Chondrocyte (in vitro differentiated cells): ENCODE measurements at places on chromosomes 1 and 21. TPM values are rescaled to one million over a fixed set of nuclear protein-coding genes. Genes with fewer than 3 reads are reported as not detected.
A peak's percentile ranks its signal among the peaks of the same experiment; 100 is the strongest.

Gene ITLN1
- total RNA-seq = not detected in 3 replicates

Gene MTMR11
- total RNA-seq = 15.4 to 22.3 TPM (median 17.6 TPM) in 3 replicates

Gene FMO5
- total RNA-seq = 1.8 to 2.8 TPM (median 2.5 TPM) in 3 replicates

Gene DEPDC1
- 4.3 to 5.2 TPM (median 4.7 TPM) in 3 replicates for total RNA-seq

Gene LHX4
- 0.12 to 0.53 TPM (median 0.13 TPM) in 3 replicates for total RNA-seq

Gene HSPB7
- 61.2 to 160 TPM (median 160 TPM) in 3 replicates for total RNA-seq

Gene SELE
- total RNA-seq = not detected in 3 replicates

Gene FBLIM1
- total RNA-seq = 191 to 492 TPM (median 490 TPM) in 3 replicates

Gene C1orf159
- total RNA-seq = 9.2 to 15.1 TPM (median 9.2 TPM) in 3 replicates

DNA sequence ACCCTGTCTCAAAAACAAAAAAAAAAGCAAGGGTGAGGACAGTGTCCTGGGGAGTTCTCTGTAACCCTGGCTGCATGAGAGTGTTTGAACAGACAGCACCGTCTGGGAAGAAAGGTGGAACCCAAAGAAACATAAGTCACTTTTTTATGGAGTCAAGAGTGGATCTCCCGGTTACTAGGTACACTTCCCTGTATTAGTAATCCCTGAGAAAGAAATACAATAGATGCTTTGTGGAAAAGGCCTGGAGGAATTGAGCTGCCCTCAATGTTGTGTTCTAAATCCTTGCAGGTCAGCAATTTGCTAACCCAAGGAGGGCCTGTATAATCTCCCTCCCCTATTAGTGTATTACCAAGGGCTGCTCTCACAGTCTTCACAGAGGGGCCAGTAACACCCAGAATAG, 16.6 kb downstream of the DEGS1 start:
- H3K27ac ChIP-seq = no peak overlapping the region
- no peaks in the 10 kb centered on the region for H3K27me3 ChIP-seq
- no peak overlapping the region for H3K4me3 ChIP-seq
- peaks cover 13% of the 10 kb centered on the region for H3K4me1 ChIP-seq
- H3K36me3 ChIP-seq = peaks cover 4% of the 10 kb centered on the region

- no peaks in the 10 kb centered on the region for H3K27me3 ChIP-seq
- H3K4me3 ChIP-seq = peak overlapping the region; percentile 92
- peak overlapping the region; percentile 95 for H3K27ac ChIP-seq
- DNase-seq = no peak
Measured at GRCh38 chr1:246930830-246931548, 759 bp downstream of the AHCTF1 start.

- H3K4me1 ChIP-seq = peaks cover 37% of the 10 kb centered on the region
- H3K27me3 ChIP-seq = no peaks in the 10 kb centered on the region
- no peak overlapping the region for H3K4me3 ChIP-seq
- peaks cover 17% of the 10 kb centered on the region for H3K36me3 ChIP-seq
- H3K27ac ChIP-seq = no peak overlapping the region
Measured at GRCh38 chr1:155177192-155177917, 3.7 kb downstream of the TRIM46 start.

DNA sequence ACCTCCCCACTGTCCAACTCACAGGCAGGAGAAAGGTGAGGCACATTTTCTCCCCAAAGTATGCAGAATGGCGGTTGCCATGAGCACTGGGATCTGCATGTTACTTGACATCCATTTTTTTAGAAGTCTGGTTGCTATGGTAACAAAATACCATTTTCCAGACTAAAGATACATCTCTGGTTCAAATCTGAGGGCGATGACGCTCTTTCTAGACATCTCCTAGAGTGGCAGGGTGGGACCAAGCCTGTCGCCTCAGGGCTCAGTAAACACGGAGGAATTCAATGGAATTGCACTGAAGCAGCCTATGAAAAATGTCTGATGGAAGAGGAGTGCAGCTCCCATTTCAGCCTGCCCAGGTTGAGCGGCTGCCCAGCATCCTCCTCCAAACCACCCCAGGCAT, 21.5 kb upstream of the FAM43B start:
- peaks cover 71% of the 10 kb centered on the region for H3K27me3 ChIP-seq
- no peak overlapping the region for H3K27ac ChIP-seq
- peaks cover 9% of the 10 kb centered on the region for H3K4me1 ChIP-seq

- no peak for DNase-seq
- H3K27ac ChIP-seq = no peak overlapping the region
- no peak overlapping the region for H3K4me3 ChIP-seq
- H3K27me3 ChIP-seq = no peaks in the 10 kb centered on the region
- H3K36me3 ChIP-seq = no peaks in the 10 kb centered on the region
Measured at GRCh38 chr1:14413819-14414490, 184.5 kb upstream of the KAZN start.

DNA sequence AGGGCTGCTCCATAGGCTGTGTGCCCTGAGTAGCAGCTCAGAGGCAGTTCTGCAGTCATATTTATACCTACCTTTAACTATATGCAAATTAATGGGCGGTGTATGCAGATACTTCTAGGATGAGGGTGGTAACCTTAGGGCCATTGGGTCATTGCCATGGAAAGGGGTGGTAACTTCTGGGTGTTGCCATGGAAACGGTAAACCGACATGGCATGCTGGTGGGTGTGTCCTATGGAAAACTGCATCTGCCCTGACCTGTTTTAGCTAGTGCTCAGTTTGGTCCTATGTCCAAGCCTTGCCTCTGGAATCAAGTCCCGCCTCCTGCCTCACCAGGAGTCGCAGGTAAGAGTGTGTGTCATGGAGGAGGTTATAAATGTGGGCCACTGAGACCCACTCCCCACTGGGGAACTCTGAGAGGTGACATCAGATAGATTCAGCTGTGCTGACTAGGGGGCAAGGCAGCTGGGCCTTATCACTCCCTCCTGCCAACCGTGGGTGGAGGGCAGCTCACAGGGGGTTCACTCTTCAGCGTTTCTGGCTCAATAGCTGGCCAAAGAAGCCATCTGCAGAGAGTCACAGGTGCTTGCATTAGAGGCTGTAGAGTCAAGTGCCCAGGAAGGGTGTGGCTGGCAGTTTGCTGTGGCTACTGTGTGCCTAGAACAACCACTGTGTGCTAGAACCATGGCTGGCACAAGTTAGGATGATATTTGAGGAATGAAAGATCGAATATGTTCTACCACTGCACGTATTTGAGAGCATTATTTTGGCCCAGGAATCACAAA, 19.0 kb downstream of the BACE2 start:
- peak overlapping the region; percentile 28 for H3K27ac ChIP-seq
- H3K4me1 ChIP-seq = peaks cover 32% of the 10 kb centered on the region
- no peak for DNase-seq
- no peak overlapping the region for H3K4me3 ChIP-seq
- peaks cover 6% of the 10 kb centered on the region for H3K36me3 ChIP-seq
- H3K27me3 ChIP-seq = no peaks in the 10 kb centered on the region

- no peaks in the 10 kb centered on the region for H3K27me3 ChIP-seq
- no peak overlapping the region for H3K4me3 ChIP-seq
- no peak for DNase-seq
- H3K36me3 ChIP-seq = no peaks in the 10 kb centered on the region
Measured at GRCh38 chr1:41655632-41656031, 171.1 kb upstream of the EDN2 start.

- no peaks in the 10 kb centered on the region for H3K27me3 ChIP-seq
- no peak overlapping the region for H3K27ac ChIP-seq
- peaks cover 35% of the 10 kb centered on the region for H3K36me3 ChIP-seq
- H3K4me3 ChIP-seq = no peak overlapping the region
- DNase-seq = no peak
- no peaks in the 10 kb centered on the region for H3K4me1 ChIP-seq
Measured at GRCh38 chr1:248810727-248811513, 14.8 kb downstream of the SH3BP5L start.

DNA sequence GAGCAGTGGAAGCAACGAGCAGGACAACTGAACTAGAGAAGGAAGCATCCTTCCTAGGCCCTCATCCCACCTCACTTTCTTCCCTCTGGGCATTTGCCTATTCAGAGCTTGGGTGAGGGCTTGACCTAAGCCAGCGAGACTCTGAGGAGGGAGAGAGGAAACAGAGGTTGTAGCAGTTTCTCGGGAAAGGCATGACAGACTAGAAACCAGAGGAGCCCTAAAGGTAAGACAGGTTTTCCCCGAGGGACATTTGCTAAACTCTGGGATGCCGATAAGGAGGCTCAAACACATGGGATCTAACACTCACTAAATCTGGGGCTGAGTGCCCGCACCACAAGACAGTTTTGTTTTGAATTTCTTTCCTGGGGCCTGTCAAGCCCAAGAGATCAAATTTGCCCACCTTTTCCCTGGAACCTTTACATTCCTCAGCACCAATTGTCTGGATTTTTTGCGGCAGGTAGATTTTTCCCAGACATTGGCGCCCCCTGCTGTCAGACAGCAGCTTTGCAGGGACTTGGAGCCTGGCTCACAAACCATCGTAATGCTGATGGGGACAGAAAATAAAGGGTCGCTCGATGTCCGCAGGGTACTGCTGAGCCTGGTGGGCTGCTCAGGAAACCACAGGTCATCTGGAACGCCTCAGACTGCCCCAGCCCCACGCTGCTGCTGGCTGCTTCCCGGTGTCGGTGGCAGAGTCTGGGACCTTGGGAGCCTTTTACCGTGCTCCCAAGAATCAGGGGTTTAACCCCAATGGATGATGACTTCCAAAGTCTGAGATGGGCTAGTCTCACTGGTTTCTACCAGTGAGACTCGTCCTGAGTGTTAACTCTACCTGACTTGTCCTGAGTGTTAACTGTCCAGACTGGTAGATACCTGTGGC, 23.4 kb upstream of the TSPAN2 start:
- peaks cover 2% of the 10 kb centered on the region for H3K36me3 ChIP-seq
- peaks cover 52% of the 10 kb centered on the region for H3K4me1 ChIP-seq
- H3K27me3 ChIP-seq = no peaks in the 10 kb centered on the region
- no peak overlapping the region for H3K4me3 ChIP-seq
- DNase-seq = no peak

- H3K4me1 ChIP-seq = peaks cover 12% of the 10 kb centered on the region
- DNase-seq = no peak
- no peaks in the 10 kb centered on the region for H3K36me3 ChIP-seq
- no peaks in the 10 kb centered on the region for H3K27me3 ChIP-seq
Measured at GRCh38 chr1:41819069-41819468, 99.7 kb downstream of the HIVEP3 start.

DNA sequence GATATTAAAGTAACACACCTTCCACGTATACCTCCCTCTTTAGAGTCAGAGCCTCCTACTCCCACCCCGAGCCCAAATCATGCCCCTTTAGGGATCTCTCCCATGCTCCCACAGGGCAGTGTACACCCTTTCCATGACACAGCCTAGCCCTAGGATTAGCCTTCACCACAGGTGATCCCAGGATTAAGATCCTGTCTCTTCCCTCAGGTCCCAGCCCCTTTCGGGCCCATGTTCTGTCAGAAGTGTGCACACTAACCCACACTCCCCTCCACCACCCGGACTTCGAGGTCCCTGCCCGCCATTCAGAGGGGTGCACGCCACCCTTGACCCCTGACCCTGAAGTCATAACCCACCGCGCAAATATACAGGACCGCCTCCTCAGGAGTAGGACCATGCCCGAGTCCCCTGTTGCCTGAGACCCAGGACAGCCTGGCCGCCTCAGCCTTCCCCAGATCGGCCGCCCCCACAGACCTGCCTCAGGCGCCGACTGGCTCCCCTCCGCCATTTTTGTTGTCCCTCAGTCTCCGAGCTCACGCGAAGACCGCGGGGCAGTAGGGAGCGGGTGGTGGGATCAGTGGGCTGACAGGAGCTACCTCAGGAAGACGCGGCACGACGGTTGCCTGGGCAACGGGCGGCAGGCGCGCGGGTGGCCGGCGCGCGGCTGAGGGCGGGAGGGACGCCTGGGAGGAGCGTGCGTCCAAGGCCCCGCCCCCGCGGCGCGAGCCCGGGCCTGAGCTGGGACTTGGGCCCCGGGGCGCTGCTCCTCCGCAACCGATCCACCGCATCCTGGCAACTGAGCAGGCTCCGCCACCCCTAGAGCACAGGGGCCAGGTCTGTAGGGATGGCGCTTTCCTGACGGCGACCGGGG, at the start of gene AGBL4:
Gene AGBL4, minus strand, starts transcription at position 663 of the 868 bp plus-strand sequence.
- no peaks in the 10 kb centered on the region for H3K36me3 ChIP-seq
- peak; percentile 84 for DNase-seq
- no peaks in the 10 kb centered on the region for H3K27me3 ChIP-seq
- no peaks in the 10 kb centered on the region for H3K4me1 ChIP-seq

GRCh38 chr1:205798577-205798976, 14.4 kb downstream of the SLC41A1 start:
- H3K27me3 ChIP-seq = no peaks in the 10 kb centered on the region
- H3K4me1 ChIP-seq = no peaks in the 10 kb centered on the region
- no peak overlapping the region for H3K4me3 ChIP-seq
- H3K36me3 ChIP-seq = peaks cover 28% of the 10 kb centered on the region
- H3K27ac ChIP-seq = no peak overlapping the region

GRCh38 chr1:30732277-30732996, 9.1 kb upstream of the MATN1 start:
- H3K36me3 ChIP-seq = no peaks in the 10 kb centered on the region
- H3K27me3 ChIP-seq = no peaks in the 10 kb centered on the region
- H3K4me1 ChIP-seq = peaks cover 8% of the 10 kb centered on the region
- no peak overlapping the region for H3K4me3 ChIP-seq
- DNase-seq = no peak

DNA sequence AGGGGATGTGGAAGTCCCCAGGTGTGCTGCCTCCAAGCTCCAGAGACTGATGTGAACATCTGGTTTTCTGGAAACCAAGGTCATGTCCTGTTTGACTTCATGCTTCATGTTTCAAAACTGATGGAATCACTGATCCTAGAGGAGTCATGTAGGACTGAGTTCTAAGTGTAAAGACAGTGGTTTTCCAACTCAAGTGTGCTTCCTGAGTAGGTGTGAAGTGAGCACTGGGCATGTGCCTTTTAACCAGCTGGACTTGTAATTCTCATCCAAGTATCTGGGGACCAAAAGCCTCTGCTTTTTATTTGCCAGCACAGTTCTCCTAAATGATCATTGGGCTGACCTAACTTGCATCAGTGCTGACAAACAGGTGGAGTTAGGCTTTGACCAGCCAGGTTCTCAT, 36.9 kb downstream of the ABCA4 start:
- DNase-seq = no peak
- H3K36me3 ChIP-seq = no peaks in the 10 kb centered on the region
- H3K27ac ChIP-seq = no peak overlapping the region
- peaks cover 17% of the 10 kb centered on the region for H3K4me1 ChIP-seq
- no peak overlapping the region for H3K4me3 ChIP-seq
- H3K27me3 ChIP-seq = no peaks in the 10 kb centered on the region

DNA sequence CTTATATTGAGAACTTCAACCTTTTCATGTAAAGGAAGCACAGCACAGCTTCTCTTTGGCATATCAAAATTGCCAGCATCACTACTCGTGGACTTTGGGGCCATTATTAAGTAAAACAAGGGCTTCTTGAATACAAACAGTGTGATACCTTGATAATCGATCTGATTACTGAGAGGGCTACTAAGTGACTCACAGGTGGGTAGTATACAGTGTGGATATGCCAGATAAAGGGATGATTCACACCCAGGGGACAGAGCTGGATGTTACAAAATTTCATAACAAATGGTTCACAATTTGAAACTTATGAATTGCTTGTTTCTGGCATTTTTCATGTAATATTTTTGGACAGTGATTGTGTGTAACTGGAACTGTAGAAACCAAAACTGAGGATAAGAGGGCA, 15.4 kb downstream of the HDAC1 start:
- H3K4me1 ChIP-seq = peaks cover 25% of the 10 kb centered on the region
- H3K27ac ChIP-seq = no peak overlapping the region
- DNase-seq = no peak

GRCh38 chr1:74399249-74399648, 113.2 kb downstream of the LRRC53 start:
- no peaks in the 10 kb centered on the region for H3K36me3 ChIP-seq
- H3K4me1 ChIP-seq = peaks cover 13% of the 10 kb centered on the region
- H3K4me3 ChIP-seq = no peak overlapping the region
- H3K27ac ChIP-seq = no peak overlapping the region
- no peaks in the 10 kb centered on the region for H3K27me3 ChIP-seq

- H3K36me3 ChIP-seq = no peaks in the 10 kb centered on the region
- H3K4me3 ChIP-seq = no peak overlapping the region
- H3K27me3 ChIP-seq = peaks cover 11% of the 10 kb centered on the region
- no peaks in the 10 kb centered on the region for H3K4me1 ChIP-seq
- DNase-seq = no peak
- no peak overlapping the region for H3K27ac ChIP-seq
Measured at GRCh38 chr1:199907361-199907760, 120.1 kb upstream of the NR5A2 start.
